ENCODE measurements at places on chromosomes 7 and 10.

GRCh38 chr10:89312973-89313372 is 11.1 kb downstream of the IFIT2 start:
- DNase-seq, result no peak

DNA sequence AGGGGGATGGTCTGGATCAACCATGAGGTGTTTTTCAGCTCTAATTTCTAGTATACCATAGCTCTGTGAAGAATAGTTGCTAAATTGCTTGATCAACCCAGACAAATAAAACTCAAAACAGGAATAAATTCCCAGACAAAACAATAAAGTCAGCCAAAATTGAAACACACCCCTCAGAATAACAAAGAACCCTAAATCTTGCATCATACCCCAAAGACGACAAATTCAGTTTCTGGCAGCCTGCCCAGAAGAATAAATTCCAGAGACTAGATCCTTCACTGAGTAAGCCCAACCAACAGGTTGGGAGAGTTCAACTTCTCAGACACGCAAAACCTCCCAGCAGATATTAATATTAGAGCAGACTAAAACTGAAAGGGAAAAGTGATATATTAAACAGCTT is 11.2 kb upstream of the SEM1 start:
- no peak for DNase-seq

- no peak for DNase-seq
Observed at GRCh38 chr10:32271617-32272016, 75.3 kb downstream of the EPC1 start.

GRCh38 chr10:3467052-3467951 is 294.7 kb upstream of the PITRM1 start:
- no peak for DNase-seq

DNA sequence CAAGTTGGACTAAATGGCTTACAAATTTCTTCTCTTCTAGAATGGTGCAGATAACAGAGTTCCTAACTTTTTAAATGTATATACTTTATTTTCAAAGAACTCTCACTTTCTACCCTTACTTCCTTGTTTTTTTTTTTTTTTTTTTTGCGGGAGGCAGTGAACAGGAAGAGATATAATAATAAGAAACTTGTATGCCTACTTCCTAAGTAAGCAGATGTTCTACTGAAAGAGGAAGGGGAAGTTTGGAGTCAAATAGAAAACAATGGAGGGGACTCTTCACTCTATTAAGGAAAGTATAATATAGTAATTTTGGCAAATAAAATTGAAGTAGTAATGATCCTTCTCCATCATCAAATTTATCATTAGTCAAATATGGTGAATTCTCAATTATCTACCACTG is 754.0 kb downstream of the KCNMA1 start:
- no peak for DNase-seq

DNA sequence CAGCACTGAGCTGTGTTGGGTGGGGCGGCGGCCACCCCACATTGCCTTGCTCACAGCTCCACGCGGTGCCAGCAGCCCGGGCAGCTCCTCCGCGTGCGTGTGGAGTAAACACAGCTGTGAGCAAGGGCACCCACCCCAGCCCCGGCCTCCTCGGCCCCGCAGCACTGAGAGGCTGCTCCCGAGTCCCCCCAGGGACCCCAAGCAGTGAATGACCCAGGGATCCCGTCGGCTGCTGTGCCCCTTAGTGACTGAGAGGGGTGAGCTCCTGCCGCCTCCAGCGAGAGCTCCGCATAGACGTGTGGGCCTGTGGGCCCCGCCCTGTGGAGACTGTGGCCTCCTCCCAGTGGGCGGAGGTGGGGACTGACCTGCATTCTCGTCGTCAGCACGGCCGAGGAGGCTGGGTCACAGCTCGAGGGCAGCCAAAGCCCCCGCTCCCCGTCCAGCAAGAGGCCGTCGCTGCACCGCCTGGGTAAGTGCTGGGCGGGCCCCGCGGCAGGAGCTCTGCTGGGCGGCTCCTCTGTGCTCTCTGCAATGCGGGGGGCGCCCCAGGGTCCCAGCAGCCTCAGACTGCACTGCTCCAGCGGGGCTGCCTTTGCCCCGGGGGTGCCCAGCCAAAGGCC is 29.9 kb upstream of the UTF1 start:
- DNase-seq, result no peak

DNA sequence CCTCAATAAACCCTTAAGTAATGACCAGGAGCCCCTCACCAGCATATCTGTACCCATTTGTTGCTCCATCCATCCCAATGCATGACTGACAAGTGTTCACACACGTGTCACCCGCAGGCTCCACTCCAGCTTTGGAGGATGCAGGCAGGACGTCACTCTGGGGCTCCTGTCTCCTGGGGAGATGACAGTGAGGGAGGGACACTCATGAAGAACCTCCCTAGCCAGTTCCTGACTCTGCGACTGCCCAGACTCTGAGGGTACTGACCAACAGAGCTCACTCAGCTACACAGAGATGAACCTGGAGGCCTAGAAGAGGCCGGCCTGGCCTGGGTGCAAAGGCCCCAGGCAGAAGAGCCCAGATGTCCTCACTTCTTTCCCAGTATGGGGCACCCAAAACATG is 135.1 kb upstream of the RET start:
- no peak for DNase-seq

DNA sequence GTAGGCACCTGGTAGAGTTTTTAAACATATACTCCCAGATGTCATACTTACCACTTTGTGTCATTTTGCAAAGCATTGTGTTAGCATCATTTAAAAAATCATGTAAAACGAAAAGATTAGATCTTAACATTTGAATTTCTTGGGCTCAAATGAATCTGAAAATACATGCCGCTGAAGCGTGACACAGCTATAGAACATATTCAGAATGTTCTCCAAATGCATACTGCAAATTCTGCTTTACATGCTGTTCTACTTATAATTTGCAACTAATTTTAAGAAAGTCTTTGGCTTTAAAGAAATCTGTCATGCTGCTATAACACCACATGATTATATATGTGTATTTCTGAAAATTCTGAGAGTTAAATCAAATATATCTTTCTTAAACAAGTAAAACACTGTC is 109.2 kb upstream of the CAV2 start:
- DNase-seq, result no peak
